ENCODE measurements at places on chromosomes 5 and 9.

DNA sequence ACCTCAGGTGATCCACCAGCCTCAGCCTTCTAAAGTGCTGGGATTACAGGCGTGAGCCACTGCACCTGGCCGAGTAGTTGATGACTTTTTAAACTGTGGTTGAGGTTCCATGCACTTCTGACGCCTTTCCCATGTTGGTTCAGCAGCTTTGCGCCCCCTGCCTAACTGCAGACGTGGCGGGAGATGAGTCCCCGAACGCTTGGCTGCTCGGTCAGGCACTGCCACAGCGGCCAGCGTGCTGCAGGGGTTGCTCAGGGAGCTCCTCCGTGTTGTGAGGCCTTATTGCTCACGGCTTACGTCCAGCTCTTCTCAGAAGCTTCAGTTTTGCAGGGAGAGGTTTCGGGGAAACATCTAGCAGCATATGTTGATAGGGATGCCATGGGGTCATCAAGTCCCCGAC lies 35.3 kb downstream of the HABP4 start:
- DNase-seq, result no peak

DNA sequence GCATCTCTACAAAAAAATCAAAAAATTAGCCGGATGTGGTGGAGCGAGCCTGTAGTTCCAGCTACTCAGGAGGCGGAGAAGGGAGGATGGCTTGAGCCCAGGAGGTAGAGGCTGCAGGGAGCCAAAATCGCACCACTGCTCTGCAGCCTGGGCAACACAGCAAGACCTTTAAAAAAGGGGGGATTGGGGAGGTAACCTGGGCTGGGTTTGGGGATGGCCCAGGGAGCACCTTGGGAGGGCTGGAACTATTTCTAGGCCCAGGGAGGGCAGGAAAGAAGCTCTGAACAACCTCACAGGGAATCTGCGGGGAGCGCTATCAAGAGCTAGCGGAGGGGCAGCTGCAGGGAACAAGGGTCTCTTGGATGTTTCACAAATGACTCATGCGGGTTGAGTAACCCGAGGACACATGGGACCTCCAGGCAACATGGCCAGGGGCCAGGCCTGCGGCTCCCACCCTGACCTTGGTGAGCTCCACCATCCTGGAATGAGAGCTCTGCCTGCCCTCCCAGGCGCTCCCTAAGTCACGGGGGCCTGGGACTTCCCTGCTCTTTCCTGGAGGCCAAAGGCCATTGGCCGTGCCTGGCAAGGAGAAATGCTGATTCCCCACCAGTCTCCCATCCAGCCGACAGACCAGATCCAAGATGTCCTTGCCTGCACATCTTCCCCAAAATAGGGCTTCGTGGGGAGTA lies 23.4 kb downstream of the SARDH start:
- DNase-seq, result peak; percentile 64

DNA sequence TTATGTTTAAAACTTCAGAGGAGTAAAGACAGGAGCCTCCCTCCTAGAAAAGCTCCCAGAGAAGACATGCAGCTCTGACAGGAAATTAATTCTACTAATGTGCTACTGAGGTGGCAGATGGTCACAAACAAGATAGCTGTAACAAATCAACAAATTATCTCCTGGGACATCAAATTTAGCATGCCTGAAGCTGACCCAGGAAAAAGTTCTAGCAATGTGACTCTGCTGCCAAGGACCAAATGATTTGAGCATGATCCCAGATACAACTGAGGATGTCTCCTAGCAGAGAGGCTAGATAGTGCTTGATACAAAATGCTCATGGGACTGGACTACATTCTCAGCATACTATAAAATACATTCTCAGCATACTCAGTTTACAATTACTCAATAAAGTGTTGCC lies 413.5 kb upstream of the SMC2 start:
- no peak for DNase-seq

- DNase-seq, result no peak
Measured at GRCh38 chr9:114069476-114070187, 8.5 kb downstream of the AMBP start.

DNA sequence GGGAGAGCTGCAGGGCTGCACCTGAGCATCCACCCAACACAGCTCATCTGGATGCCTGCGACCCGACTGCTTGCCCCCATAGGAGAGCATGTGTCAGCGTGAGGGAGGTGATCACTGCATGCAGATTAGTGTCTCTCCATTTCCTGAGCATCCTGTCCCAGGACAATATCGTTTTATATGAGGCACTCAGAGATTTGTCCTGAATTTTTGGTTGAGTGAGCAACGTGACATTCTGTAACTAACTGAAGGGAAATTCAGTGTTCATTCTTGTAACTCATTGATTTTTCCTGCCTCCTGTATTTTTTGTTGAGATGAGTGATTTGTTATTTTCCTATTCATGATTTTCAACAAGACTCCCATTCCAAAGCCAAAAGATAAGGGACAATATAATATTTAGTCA lies 20.7 kb upstream of the ANKRD34B start:
- no peak for DNase-seq

DNA sequence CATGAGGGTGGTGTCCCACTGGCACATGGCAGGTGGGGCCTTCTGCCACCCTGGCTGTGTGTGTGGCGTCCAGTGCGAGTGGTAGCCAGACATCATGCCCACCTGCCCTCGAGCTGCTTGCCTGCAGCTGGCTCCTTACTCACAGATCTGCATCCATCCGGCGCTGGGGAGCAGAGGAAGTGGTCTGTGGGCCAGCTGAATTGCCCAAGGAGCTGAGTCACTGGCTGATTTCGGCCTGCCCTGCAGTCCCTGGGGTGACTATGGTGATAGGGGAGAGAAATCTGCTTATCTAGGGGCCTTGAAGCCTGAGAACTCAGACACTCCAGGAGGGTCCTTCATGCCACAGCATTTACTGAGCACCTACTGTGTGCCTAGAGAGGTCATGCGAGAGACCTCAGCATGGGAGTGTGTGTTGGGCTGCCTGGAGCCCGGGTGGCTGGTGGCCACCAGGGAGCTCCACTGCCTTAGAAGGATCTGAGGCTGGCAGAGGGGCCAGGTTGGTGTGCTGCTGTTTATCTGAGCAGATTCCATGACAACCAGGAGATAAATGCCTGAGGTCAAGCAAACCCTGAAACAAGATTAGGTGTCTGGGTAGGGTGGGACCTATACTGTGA lies 57.1 kb downstream of the SLC22A5 start:
- DNase-seq, result peak; percentile 73

DNA sequence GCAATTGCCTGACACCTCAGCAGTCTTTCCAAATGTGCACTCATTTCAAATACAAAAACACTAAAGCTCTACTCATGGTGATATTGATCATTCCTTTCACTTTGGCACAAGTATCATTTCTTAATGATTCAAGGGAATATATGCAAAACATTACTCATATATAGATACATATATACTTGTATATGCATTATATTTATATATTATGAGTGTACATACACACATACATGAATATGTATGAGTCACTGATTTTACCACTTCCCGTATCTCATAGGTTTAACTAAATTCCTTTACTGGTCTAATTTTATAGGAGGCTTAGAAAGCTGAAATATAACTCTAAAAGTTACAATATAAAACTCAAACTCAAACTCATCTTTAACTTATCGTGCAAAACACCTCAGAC lies 156.5 kb downstream of the CDH9 start:
- DNase-seq, result no peak

DNA sequence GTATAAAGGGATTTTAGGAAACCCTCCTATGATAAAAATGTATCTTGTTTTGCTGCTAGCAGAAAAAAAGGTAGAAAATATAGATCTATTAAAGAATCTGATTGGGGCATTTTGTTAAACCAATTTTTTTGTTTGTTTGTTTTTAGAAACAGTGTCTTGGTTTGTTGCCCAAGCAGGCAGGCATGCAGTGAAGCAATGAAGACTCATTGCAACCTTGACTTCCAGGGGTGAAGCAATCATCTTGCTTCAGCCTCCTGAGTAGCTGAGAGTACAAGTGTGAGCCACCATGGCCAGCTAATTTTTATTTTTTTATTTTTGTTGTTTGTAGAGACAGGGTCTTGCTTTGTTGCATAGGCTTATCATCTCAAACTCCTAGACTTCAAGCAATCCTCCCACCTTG lies 755.8 kb upstream of the EDIL3 start:
- no peak for DNase-seq

GRCh38 chr5:139709582-139710318 lies 61.6 kb downstream of the CXXC5 start:
- no peak for DNase-seq

GRCh38 chr5:122301016-122301415 lies 11.0 kb upstream of the SNCAIP start:
- DNase-seq, result no peak

GRCh38 chr9:98144076-98144475 lies 25.1 kb upstream of the TRIM14 start:
- DNase-seq, result no peak

DNA sequence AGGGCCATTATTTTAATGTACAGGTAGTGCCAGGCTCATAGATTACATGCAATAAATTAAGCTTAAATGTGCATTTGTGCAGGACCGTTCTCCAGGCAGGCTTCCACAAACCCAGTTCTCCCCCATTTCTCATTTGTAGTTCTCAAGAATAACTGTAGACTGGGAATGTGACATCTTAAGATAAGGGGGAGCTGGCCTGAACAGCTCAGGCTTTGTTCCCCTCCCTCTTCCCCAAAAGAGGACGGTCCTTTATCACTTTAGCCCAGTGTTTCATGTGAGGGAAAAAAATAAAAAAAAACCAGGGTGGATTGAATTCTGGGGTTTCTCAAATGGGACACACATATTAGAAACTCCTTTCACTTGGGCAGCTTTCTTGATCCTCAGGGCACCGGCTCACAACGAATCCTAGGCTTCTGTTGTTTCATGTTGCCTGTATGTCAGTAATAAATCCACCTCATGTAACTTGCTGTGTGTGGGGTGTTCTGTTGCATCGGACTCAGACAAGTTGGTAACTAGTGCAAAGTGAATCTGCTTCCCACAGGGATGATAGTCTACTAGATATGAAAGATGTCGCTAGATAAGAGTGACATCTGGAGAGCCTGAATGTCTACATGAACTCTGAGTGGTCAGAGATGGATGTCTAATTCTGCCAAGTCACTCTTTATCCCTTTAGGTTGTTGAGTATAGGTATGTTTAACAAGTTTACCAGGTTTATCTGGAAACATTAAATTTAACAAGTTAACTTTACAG lies 2030.6 kb upstream of the NUDT12 start:
- no peak for DNase-seq

Data from urothelium cell line (cell line).